ENCODE measurements at places on chromosomes 1 and 21.
A peak's percentile ranks its signal among the peaks of the same experiment; 100 is the strongest.

DNA sequence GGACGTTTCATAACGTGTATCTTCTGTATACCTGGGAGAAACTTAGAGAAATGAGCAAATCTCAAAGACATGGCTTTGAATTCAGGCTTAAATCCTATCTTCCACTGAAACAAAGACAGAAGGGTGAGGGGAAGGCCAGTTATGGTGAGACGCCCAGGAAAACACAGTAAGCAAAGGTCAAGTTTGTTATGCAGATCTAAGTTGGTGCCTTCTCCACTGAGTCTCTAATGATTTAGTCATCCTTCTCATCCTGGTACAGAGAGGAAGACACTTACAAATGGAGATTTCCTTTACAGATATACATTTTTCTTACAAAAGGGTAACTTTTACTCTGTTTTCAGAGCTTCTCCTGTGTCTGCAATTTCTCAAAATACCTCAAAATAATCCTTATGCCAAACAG is 64.4 kb downstream of the MAP3K7CL start:
- DNase-seq = no peak

- no peak for DNase-seq
Measured at GRCh38 chr1:243568793-243569192, 281.2 kb downstream of the AKT3 start.

- DNase-seq = peak; percentile 87
Measured at GRCh38 chr1:111943846-111944749, 45.4 kb downstream of the KCND3 start.

GRCh38 chr1:172070055-172070454 is 228.8 kb downstream of the DNM3 start:
- no peak for DNase-seq

DNA sequence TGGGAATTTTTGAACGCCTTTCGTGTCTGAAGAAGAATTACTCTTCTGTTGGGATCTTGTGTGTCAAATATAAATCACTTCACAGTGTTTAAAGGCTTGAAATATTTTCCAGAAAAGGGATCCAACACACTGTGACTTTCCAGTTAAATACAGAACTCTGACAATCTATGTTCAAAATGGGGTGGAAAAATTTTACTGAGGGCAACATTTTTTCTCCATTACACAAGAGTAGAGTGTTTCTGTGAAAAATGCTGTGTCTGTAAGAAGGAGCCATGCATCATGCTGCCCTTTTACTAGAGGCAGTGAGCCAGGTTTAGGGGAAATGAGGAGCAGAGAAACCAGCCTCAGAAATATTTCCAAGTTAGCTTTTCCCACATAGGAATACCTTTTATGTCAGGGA is 86.5 kb downstream of the VPS13D start:
- DNase-seq = no peak

DNA sequence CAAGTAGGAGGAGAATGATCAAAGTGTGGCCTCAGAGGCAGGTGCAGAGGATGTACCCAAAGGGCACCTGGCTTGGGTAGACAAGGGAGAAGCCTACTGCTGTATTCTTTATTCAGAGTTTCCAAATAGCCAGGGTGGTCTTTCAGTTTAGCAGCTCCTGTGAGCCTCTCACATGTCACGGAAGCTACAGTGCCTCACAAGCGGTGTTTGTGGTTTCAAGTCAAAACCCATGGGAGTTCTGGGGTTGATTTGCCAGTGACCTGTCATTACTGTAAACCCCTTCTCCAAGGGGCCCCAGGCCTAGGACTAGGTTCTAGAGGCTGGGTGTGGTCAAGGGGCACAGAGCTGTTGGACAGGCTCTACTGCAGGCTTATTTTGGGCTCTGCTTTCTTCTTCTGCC is 10.2 kb upstream of the IL10 start:
- no peak for DNase-seq

GRCh38 chr21:28235169-28235895 is 757.3 kb downstream of the LTN1 start:
- no peak for DNase-seq

DNA sequence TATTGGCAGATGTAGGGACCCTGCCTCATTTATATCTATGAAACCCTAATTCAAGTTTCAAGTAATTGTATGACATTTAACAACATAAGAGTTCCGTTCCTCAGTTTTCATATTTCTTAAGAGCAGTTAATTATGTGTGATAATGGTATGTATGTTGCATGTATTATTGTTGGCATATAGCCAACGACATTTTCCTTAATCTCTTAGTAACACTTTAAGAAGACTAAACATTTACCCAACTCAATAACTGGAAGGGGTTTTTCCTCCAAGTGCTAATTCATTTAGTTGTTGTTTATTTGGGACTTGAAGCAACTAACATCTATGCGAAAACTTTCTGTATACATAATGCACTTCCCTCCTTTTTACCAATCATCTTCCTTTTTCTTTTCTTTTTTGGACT is 1.5 kb upstream of the RALGPS2 start:
- no peak for DNase-seq

All from NCI-H446 treated with DMSO at 0.1 percent for 48 hours (cell line).